Mammary epithelial cell (primary cell): ENCODE measurements at places on chromosomes 2 and 18.

GRCh38 chr18:46260016-46260878 is 156.1 kb downstream of the HAUS1 start:
- DNase-seq, result peak; percentile 88

DNA sequence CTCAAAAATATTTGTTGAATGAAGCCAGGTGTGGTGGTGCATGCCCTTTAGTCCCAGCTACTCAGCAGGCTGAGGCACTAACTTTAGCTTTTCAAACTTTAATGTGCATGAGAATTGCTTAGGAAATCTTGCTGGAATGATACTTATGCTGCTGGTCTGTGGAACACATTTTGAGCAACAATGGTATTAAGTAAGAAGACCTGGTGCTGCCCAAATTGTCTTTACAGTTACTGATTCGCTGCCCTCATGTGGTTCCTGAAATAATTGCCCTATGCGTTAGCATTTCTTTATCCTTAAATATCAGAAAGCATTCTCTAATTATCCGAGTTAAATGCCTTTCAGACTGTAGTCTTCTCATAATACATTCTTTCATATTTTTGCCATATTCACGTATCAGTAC is 76.0 kb upstream of the SESTD1 start:
- peak; percentile 30 for DNase-seq

DNA sequence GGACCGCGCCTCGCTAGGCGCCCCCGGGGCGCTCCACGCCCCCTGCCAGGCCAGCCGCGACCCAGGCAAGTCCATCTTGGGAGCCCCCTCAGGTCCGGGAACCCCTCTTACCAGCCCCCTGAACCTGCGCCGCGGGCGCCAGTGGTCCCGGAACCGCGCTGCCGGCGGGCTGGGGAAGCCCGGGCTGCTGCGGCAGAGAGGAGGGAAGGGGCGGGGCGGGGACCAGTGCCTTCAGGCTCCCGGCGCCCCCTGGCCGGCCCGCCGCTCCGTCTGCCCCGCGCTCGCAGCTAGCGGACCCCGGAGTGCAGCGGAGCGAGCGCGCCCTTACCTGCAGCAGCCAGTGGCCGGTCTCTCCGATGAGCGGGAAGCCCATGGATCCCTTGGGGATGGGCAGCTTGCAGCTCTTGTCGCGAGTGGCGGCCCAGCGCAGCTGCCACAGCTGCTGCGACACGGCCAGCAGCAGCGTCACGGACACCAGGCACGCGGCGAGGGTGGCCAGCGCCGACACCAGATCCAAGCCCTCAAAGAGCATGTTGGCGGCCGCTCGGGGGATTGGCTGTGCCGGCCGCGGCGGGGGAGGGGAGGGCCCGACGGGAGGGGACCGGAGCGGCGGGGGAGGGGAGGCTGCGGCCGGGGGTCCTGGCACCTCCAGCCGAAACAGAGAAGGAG is at the start of gene CYP26B1:
Gene CYP26B1 (minus strand): TSS at position 560 of the 669 bp plus-strand sequence. CDS start 28 bp downstream, at position 532.
- no peak for DNase-seq

GRCh38 chr2:119678021-119678656 is 862 bp upstream of the TMEM177 start:
- no peak for DNase-seq

DNA sequence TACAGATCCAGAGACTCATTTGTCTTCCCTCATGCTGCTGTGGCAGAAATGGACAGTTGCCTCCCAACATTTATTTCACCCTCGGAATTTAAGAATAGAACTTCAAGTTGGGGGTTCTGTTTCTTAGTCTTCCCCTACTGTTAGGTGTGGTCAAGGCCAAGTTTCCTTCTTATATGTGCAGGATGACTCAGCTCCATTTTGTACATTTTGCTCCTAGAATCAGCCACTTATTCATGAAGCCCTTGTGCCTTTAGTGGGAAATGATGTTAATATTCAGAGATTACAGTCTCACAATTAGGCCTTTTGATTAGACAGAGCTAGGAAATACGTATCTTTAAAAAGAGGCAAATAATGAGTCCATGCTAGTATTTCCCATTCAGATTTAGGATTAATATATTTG is 46.2 kb upstream of the ELOA2 start:
- DNase-seq, result no peak

DNA sequence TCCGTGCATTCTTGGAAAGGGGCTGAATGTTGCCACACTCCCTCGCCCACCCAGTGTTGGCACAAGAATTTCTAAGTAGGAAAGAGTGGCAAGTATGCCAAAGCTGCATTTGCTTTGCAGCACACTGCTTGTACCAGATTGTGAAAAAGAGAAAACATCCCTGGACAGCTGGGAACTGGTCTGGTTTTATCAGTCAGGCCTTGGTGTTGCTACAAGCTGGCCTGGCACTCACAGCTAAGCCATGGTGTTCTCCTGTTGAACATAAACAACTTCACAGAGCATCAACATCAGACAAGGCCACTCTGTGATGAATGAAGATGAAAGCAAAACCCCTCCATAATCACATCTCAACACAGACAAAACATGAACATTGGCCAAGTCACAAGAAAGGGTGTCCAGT is 4.2 kb upstream of the TRABD2A start:
- no peak for DNase-seq

DNA sequence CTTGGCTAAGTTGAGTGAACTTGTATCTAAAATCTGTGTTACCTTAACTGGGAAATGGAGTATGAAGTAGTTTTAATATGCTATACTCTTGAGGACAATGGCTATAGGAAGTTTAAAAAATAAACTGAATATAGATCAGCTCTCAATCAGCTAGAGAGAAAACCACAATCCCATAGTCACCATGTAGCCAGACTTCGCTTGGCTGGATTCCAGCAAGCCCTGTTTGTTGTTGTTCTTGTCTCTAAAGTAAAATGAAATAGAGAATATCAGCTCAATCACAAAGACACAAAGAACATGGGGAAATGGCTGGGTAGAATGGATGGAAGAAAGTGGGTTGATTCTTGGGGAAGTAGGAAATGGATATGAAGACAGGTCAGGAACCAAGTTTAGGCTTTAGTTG is 234.9 kb downstream of the PHLPP1 start:
- no peak for DNase-seq

- DNase-seq, result no peak
These were observed 2.3 kb downstream of the RUFY4 start for GRCh38 chr2:218071218-218071937.

DNA sequence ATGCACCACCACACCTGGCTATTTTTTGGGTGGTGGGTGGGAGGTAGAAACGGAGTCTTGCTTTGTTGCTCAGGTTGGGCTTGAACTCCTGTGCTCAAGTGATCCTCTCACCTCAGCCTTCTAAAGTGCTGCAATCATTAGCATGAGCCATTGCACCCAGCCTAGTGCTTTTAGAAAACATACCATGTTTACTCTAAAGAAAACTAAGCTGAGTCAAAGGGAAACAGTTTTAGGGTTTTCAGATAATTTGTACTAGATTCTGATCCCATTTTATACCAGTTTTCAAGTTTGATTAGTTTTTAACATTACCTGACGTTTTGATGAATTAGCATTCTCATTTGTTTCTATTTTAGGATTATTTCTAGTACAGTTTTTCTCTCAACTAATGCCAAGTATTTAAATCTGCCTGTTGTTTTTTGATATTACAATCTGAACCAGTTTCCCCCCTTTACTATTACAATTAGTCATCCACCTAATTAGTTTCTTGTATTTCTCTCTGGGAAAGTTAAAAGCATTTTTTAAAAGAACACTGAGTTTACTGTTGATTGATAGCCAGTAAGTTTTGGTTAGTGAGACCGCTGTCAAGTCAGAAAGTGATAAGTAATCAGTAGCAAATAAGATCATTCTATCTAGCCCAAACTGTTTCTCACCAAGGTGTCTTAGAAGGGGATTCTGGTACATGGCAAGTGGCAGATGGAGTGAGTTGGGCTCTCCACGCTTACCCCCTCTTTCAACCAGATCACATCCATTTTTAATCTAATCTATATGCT is 24.2 kb upstream of the TBR1 start:
- no peak for DNase-seq

DNA sequence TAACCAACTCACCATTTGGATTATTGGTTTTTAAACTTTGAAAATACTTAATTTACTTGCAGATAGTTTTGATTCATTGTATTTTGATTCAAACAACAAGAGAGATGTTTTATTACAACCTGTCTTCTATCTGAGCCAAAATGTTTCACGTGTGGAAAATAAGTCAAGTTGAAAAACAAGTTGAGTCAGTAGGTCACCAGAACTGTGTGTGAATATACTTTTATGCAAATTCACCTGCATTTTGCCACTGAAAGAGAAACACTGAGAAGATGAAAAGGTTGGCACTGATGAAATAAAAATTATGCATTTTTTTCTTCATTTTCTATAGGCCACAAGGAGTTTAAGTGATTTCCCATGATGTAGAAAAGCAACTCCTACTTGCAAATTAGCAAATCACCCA is 68.3 kb downstream of the ICOS start:
- DNase-seq, result no peak

- DNase-seq, result no peak
These were observed 64.1 kb downstream of the TRAPPC12 start for GRCh38 chr2:3443506-3444084.

- no peak for DNase-seq
These were observed 17.5 kb downstream of the SMAD2 start for GRCh38 chr18:47912794-47913585.

GRCh38 chr18:45197526-45197970 is 417.7 kb upstream of the SLC14A2 start:
- DNase-seq, result peak; percentile 2

DNA sequence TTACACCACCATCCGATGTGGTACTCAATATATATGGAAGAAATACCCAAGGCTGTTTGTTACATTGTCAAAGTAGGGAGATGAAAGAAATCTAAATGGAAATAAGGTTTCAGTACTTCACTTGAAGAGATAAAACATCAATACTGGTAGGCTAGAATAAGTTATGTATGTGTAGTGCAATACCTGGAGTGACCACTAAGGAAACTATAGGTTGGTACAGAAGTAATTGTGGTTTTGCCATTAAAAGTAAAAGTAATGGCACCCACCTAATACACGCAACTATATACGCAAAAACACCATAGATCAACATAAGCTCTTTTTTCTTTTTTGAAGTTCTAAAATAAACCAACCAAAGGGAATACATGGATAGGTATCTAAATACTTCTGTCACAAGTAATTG is 143.2 kb upstream of the KYNU start:
- DNase-seq, result no peak

DNA sequence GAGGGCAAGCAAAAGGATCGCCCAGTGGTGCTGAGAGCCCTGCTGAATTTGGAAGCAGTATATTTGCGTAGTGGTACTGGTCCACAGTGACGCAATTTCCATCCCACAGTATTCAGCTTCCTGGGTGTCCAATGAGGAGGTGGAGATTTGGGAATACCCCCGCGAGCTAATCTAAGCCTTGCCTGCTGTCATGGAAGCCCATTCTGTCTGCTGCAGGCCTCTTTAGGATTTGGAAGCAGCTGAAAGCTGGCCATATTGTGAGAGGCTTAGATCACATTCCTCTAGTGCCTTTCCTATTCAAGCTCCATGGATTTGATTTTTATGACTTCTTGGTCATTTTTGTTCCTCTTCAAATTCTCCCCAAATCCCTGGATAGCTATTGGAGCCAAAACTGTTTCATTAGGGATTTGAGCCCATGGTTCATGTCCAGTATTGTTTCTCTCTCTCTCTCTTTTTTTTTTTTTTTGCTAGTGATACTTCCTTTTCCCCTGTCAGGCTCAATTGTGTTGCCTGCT is 22.3 kb upstream of the DYNC2LI1 start:
- no peak for DNase-seq

DNA sequence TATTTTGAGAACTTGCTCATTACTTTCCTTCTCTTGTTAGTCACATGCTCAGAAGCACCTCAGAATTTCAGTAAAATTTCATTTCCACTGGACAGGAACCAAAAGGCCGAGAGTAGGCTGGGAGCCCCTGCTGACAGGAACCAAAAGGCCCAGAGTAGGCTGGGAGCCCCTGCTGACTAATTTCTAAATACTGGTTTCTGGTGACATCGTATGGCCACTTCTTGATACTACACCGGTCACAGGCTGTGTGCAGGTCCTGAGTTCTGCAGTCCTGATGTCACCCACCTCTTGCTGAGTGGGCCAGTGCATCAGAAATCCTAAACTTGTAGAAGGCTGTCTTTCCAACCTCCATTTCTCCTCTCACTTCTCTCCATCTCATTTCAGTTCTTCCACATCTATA is 17.7 kb upstream of the EN1 start:
- peak; percentile 39 for DNase-seq

DNA sequence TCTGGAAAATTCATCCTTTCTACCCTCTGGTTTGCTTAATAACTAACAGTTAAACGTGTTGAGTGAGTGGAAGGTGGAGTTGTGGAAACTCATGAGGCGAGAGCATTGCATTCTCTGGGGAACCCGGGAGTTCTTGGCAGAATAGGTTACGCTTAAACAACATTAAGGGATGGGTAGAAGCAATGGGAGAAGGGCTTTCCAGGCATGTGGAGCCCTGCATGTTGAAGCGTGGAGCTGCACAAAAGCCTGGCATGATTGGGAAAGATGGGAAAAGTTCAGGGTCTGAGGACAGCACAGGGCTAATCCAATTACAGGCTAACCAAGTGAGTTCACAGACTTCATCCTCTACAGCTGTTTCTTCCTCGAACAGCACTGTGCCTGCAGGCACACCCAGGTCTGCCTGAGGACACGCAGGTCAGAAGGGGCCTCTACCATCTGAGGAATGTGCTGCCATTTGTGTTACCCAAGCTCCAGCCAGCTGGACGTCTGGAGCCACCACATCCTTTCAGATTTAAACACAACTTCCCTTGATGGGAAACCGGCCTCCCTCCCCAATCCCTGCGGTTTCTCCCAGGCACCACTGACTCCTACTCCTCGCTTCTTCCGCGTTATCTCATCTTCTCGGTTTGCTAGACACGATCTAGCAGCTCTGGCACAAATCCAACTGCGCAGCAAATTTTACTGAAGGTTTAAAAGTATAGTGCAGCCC is 164.2 kb downstream of the ANTXR1 start:
- DNase-seq, result peak; percentile 23

- DNase-seq, result peak; percentile 14
These were observed 140.5 kb downstream of the UXS1 start for GRCh38 chr2:106053581-106053980.

DNA sequence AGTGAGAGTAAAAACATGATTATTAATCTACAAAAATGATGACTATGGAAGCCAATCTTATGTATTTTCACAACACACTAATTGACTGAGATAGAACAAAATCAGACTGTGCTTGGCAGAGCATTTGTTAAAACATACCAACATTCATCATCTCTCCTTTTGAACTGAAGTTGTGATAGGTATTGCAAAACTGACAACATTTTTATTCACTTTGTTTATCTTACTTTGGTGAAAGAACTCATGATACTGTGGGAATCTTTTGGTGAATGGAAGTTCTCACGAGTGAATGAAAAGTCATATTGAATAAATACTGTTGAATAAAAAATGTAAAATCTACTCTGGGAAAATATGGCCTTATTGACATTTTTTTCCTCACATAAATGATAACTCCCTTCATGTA is 1430.2 kb upstream of the PIK3C3 start:
- DNase-seq, result no peak
